ENCODE measurements at places on chromosomes 1 and 21.

GRCh38 chr1:151135433-151136385 is 10.7 kb downstream of the SEMA6C start:
- DNase-seq: no peak

DNA sequence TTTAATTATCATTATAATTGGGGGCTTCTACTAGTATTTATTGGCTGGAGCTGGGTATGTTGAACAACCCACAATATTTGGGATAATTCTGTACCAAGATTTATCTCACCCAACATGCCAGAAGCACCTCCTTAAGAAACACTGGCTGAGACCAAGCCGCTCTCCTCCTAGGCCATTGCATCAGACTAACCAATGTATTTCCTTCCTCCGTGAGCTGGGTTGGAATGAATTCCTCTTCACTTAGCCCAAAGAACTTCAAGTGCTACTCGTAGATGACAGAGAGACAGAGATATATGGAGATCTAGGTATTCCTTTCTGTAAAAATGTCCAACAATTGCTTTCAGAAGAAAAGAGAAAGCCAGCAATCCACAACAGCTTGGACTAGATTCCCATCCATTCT is 87.2 kb upstream of the ETS2 start:
- DNase-seq: peak; percentile 17

GRCh38 chr1:165960881-165961280 is 133.5 kb downstream of the UCK2 start:
- DNase-seq: no peak

GRCh38 chr1:230031131-230031530 is 35.9 kb upstream of the GALNT2 start:
- peak; percentile 94 for DNase-seq

- DNase-seq: peak; percentile 58
Measured at GRCh38 chr1:83860490-83861221, 138.3 kb downstream of the TTLL7 start.

DNA sequence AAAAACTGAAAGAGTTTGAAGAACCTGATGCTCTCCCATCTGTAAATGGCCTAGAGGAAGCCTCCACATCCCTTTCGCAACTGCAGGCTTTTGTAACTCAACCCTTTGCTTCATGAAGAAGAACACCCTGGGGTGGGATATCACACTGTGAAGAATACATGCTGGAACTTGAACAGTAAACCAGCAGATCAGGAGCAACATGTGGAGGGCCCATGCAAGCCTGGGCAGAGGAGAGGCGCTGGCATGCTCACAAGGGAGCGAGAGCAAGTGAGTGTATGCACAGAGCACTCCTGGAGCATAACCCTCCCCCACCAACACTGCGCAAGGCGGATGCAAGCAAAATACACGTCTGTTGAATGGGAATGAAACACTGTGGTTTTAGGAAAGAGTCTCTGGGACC is 24.6 kb upstream of the SPAG17 start:
- no peak for DNase-seq

GRCh38 chr1:91804546-91805023 is 81.4 kb downstream of the TGFBR3 start:
- no peak for DNase-seq

DNA sequence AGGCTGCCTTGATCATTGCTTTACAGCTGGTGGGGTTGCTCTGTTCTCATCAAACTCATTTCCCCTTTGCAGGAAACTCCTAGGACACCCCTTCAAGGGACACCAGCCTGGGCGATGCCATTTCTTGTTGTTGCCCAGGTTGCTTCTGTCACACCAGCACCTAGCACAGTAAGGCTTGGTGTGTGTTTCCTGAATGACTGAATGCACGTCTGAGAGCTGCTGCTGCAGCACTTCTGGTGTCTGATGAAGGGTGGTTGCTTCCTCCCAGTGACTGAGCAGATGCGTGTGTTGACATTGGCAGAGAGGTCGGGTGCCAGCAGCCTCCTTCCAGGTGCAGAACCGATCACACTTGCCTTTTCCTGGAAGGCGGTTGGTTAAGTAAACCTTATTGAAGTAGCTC is 477.4 kb downstream of the CAMTA1 start:
- DNase-seq: no peak

DNA sequence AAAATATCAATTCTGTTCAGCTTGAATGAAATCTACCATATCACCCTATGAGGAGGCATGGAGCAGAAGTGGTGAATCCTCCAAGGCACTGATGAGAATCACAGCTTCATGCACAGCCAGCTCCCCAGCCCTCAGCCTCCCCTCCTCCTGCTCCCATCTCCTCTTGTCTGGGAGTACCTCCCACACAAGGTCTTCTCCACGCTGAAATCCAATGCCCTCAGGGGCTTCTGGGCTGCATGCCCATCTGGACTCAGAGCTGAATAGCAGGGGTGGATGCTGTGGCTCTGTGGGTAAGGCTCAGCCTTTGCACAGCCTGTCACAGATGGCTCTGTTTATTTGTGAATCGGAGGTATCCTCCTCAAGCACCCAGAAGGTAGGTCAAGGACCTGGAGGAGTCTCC is 48.6 kb downstream of the KCNC4 start:
- DNase-seq: no peak

GRCh38 chr21:33799378-33800090 is 116.1 kb downstream of the ATP5PO start:
- no peak for DNase-seq

GRCh38 chr1:93537396-93537795 is 89.5 kb downstream of the FNBP1L start:
- DNase-seq: peak; percentile 6

- DNase-seq: no peak
Measured at GRCh38 chr21:46517361-46517760, 58.7 kb downstream of the DIP2A start.

- no peak for DNase-seq
Measured at GRCh38 chr21:36478941-36479340, 981 bp downstream of the CLDN14 start.

- DNase-seq: no peak
Measured at GRCh38 chr21:33377221-33377920, 25.8 kb upstream of the IFNGR2 start.

- DNase-seq: no peak
Measured at GRCh38 chr21:30238168-30238567, 22.3 kb upstream of the CLDN8 start.

DNA sequence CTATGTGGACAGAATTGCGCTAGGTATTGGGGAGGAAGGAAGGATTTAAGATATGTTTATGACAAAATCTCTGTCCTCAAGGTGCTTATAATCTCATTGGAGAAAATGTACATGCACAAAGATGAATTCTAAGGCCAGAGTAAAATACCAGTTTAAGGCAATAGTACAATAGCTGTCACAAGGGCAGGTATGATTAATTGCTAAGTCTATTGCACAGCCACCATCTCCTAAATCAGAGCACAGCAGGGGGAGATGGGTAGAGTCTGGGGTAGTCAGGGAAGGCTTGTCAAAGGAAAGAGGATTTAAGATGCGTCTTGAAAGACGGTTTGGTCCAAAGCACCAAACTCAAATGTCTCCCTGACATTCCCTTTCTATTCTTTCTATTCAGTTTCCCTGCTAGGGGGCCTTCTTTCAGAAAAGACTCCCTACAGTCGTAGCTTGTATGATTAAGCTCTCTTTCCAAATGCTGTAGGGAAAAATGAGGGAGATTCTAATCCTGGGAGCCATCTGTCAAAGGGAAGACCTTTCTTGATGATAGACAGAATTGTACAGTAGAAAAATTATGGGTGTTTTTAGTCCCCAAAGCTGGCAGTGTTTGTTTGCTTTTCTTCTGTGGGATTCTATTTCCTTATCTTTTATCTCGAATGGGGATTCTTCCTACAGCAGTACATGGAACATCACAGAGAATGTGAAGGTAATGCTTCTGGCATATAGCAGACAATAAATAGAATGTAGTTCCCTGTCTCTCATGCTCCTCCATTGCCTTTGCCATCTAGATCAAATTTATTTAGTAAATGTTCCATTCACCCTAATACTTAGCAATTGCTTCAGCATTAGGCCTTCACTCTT is 107.6 kb upstream of the NFIA start:
- no peak for DNase-seq

DNA sequence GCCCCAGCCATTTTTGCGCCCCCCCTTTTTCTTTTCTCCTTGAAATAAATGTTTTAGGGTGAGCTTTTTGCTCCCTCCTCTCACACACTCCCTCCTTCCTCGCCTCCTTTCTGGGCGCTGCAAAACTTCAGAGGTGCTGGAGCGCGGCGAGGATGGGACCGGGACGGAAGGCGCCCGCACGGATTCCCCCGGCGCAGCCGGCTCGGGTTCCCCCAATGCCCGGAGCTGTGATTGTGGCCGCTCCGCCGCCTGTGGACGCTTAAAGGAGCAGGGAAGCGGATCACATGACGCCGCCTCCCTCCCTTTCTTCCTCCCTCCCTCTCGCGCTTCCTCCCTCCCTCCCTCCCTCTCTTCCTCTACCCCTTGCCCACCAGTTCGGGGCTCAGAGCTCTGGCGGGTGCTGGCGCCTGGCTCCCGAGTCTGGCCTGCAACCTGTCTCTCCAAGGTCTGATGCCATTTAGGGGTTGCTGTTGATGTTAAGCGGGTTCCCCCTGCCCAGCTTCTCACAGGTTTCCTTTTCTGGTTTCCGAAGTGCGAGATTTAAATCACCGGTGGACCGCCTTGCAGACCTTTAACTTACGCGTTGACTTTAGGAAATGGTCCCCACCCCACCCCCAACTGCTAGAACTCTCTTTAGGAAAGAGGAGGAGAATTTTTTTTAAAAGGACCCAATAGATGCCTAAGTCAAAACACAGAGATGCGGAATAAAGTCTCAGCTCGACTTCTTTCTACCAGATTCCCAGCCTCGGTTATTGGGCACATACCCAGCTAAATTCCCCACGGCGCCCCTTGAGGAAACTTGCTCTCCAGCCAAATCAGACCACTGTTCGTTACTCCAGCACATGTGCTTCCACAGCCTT is at the start of gene WLS:
Gene WLS, minus strand, starts transcription at position 235 of the 860 bp plus-strand sequence. Its CDS starts 224 bp downstream, at position 11.
- peak; percentile 44 for DNase-seq

GRCh38 chr1:906600-907420 is 16.9 kb upstream of the SAMD11 start:
- peak; percentile 88 for DNase-seq

DNA sequence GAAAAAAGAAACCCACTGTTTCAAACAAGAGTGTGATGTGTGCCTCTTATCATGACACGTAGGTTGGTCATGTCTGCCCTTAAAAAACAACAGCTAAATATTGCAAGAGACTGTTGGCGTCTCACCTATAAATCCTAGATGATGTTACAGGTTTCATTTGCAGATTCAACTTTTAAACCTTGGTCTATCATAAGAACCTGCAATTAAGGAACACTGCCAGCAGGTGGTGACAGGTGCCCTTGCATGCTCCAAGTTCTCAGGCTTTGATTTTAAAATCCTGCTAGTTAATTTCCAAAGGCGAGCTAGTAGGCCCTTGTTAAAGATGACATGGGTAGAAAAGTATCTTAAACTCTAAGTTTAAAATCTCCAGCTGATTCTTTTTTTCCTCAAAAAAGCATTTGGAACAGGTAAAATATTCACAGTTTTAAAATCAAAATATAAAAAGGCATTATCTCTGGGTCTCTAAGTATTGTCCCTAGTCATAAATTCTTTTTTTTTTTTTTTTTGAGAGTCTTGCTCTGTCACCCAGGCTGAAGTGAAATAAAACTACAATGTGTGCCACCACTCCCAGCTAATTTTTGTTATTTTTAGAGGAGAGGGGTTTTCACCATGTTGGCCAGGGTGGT is 39.1 kb downstream of the CLSTN1 start:
- peak; percentile 65 for DNase-seq

DNA sequence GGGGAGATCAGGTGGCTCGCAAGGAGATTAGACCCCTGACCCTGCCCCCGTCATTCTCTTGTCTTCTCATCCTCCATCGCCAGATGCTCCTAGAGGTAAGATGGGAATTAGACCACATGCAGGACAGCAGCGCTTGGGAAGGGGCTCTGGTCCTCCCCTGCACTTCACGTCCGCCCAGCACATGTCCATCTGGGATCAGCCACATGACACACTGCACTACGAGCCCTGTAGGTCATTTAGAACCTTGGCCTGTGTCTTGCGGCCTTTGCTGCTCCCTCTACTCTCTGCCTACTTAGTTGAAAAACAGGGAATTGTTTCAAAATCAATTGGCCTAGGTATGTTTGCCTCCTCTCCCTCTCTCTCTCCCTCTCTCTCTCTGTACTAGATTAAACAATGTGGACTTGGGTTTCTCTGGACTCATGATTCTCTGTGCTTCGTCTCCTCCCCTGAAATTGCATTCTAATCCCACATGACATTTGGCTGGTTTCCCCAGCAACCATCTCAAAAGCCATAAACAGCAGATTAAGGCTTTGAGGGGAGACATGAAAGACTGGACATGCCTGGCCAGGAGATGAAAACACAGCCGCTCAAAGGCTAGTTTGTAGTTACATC is 3.8 kb upstream of the NCMAP start:
- DNase-seq: no peak

- DNase-seq: no peak
Measured at GRCh38 chr1:61080413-61081143, 1.8 kb upstream of the NFIA start.

- DNase-seq: no peak
Measured at GRCh38 chr1:230270559-230271281, 155.4 kb downstream of the PGBD5 start.

DNA sequence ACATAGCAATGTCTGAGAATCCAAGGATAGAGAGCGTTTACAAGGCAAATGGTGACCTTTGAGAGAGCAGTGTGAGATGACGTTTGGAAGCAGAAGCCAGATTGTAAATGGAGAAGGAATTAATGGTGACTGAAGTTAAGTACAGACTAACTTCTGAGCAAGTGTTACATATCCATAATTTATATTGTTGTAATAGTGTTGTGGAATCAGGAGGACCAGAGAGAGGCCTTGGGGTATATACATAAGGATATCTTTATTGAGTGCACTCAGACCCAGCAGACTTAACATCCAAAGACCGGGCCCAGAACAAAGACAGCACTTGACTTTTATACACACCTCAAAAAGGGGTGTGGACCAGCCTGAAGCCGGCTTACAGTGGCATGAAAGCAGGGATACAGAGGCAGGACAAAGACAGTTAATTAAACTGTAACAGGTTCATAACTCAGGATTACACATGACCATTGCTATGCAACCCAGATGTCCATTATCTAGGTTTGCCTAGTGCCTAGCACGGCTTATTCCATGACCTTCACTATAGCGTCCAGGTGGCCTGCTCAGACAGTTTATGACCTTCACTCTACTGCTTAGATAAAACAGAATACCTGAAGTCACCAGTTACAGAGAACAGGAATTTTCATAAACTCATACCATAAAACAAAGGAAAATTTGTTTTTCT is 2.7 kb upstream of the MGST3 start:
- DNase-seq: no peak

GRCh38 chr1:210689826-210690225 is 361.1 kb downstream of the HHAT start:
- no peak for DNase-seq

GRCh38 chr1:228216371-228217320 is 8.8 kb downstream of the OBSCN start:
- no peak for DNase-seq

- no peak for DNase-seq
Measured at GRCh38 chr1:44673675-44674112, 587 bp downstream of the TMEM53 start.

GRCh38 chr1:185566995-185567394 is 167.2 kb upstream of the HMCN1 start:
- DNase-seq: peak; percentile 52

DNA sequence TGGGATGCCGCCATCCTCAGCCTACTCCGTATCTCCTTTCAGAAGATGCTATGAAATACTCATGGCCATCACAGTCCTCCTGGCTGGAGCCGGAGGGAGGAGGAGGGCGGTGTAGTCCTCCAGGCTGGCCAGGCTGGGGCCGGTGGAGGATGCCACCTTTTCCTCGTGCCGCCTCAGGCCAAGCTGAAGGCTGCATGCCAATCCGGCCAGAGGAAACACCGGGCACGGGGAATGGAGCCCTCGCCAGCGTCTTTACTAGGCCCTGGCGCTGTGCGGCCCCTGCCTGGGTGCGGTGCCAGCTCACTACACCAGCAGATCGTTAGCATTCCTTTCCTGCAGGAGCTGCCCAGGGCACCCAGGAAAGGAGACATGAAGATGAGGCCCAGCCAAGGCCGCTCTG is 70.1 kb downstream of the CASZ1 start:
- no peak for DNase-seq
